ENCODE measurements at places on chromosomes 3 and 15. TPM values are rescaled to one million over a fixed set of nuclear protein-coding genes. Genes with fewer than 3 reads are reported as not detected.

EFHB gene
- total RNA-seq, result 0.27 TPM

PPP1R14D gene
- total RNA-seq, result not detected

CHST13 gene
- total RNA-seq, result not detected

CDHR4 gene
- not detected for total RNA-seq

WDR72 gene
- total RNA-seq, result not detected

THAP10 gene
- total RNA-seq, result 1.1 TPM

MINAR1 gene
- total RNA-seq, result 0.56 TPM

LRRN1 gene
- not detected for total RNA-seq

CYP1A1 gene
- 5.5 TPM for total RNA-seq

MEGF11 gene
- total RNA-seq, result not detected

GRK7 gene
- under 0.01 TPM for total RNA-seq

RPL39L gene
- 24.2 TPM for total RNA-seq

DUOX1 gene
- total RNA-seq, result not detected

All from endothelial cell of coronary artery (primary cell).